ENCODE measurements at places on chromosomes 5 and 9.
A peak's percentile ranks its signal among the peaks of the same experiment; 100 is the strongest.

DNA sequence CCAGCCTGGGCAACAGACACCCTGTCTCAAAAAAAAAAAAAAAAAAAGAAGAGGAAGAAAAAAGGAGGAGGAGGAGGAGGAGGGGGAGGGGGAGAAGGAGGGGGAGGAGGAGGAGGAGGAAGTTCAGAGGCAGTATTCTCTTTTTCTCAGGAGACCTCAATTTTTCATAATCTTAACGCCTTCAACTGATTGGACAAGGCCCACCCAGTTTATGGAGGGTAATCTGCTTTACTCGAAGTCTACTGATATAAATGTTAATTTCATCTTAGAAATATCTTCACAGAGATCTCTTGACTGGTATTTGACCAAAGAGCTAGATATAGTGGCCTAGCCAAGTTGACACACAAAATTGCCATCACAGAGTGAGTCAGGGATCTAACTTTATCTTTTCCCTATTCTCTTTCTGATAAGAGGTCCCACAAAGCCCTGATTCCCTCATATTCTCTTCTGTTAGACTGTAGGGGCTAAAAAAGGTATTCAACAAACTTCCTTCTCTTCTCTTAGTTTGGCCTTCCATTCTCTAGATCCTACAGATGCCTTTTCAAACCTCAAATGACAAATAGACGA lies 115.5 kb upstream of the ABCA1 start:
- no peak for DNase-seq

DNA sequence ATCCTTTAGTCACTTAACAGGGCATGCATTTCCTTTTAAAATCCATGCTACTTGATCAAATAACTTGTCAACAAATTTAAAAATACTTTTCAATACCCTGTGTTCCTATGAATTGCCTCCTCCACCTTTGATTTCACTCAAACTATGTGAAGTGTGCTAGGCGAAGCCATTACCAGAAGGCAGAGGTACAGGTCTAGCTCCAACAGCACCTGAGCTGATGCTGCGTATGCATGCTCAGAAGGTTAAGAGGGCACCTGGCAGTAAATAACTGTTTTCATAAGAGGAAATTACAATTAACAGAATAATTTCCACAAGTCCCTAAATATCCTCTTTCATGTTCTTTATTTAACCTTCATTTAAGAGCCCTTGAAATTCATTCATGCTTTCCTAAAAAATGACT lies 251.8 kb downstream of the EFNA5 start:
- DNase-seq = no peak

DNA sequence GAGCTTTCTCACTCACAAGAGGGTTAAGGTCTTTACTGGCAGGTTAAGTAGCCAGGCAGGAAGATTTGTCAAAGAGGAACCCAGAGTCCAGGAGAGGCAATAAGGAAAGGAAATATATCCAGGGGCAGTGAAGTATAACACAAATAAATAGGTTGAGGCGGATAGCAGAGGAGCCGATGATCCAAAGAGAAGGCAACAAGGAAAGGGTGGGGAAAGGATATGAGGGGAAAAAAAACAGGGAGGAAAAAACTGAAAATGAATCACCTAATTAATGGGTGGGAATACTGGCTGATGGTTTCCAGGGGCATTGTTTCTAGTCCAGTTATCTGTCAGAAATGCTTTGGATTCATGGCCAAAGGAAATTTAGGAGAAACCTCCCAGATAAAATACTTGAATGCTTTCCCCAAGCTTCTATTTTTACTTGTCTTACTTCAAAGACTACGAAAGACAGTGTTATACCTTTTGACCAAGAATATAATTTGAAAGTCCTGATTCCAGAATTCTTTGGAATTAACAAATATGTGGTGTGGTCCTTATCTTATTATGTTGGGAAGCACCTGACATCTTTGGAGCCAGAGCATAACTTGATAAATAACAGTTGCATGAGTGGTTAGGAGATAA lies 146.5 kb downstream of the AOPEP start:
- no peak for DNase-seq

- DNase-seq = no peak
Measured at GRCh38 chr9:128049843-128050242, 17.3 kb downstream of the NAIF1 start.

GRCh38 chr5:74618106-74618505 lies 22.4 kb downstream of the ENC1 start:
- DNase-seq = no peak

DNA sequence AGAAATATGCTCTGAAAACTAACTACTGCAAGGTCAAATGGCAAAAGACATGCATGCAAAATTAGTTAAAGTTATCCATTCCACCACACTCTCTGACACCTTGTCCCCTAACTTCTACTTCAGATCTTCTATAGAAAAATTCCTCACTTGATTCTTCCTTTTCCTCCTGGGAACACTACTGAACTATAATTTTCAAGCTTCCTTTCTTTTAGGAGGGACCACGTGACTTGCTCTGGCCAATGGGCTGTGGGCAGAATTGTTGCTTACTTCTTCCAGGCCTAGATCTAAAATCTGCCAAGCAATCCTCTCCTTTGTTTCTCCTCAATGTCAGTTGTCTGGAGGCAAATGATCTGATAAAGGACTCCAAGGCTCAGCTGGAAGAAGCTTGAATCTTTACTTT lies 441.0 kb downstream of the CDK5RAP2 start:
- DNase-seq = no peak

DNA sequence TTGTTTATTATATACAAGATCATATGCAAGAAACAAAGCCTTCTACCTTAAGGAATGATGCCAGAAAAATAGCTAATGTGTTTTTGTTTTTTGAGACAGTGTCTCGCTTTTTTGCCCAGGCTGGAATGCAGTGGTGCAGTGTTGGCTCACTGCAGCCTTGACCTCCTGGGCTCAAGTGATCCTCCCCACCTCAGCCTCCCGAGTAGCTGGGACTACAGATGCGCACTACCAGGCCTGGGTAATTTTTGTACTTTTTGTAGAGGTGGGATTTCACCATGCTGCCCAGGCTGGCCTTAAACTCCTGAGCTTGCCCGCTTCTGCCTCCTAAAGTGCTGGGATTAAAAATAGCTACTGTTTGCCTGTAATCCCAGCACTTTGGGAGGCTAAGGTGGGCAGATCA lies 15.1 kb downstream of the ERCC6L2 start:
- DNase-seq = no peak

DNA sequence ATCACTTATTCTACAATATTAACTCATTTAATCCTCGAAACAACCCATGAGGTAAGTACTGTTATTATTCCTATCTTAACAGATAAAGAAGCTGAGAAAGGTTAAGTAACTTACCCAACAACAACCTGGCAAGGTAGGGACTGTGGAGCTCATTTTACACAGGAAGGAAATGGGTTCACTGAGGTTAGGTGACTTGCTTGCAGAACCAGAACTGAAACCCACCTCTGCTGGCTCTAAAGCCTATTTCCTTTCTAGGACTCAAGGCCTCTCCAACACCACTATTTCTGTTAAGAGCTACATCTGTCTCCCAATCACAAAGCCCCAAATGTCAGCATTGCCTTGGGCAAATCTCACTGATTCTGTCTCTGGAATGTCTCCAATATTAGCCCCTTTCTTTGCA lies 38.9 kb upstream of the IFNK start:
- no peak for DNase-seq

- DNase-seq = no peak
Measured at GRCh38 chr5:174759091-174759490, 34.7 kb downstream of the MSX2 start.

- DNase-seq = no peak
Measured at GRCh38 chr9:89011683-89012082, 20.4 kb downstream of the S1PR3 start.

DNA sequence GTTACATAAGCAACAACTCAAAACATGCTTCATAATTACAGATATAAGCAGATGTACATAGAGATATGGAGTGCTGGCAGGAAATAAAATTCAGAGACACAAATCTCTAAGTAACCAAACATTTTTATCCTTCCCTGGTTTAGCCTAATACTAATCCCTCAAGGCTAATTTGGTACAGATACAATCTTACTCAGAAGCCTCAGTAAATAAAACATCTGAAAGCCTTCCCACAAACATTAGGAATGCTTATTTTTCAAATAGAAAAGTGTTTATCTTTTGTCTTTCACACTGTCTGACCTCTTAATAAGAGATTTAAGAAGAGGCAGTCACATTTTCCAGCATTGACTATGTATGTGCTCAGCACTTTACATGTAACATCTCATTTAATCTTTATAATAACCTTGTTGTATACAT lies 399.4 kb downstream of the ARRDC3 start:
- DNase-seq = no peak

DNA sequence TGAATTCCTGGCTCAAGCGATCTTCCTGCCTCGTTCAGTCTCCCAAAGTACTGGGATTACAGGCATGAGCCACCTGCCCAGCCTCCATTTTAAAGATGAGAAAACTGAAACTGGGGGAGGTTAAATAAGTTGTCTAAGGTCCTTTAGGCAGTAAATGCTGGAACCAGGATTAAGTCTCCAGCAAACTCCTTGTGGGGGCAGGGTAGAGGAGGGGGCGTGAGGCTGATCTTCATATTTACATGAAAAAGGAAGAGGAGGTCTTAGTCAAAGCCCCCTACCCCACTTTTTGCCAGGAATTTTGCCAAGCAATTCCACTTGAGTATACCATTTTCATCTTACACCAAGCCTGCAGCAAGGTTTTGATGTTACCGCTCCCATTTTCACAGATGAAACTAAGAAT lies 76.6 kb upstream of the NR4A3 start:
- no peak for DNase-seq

DNA sequence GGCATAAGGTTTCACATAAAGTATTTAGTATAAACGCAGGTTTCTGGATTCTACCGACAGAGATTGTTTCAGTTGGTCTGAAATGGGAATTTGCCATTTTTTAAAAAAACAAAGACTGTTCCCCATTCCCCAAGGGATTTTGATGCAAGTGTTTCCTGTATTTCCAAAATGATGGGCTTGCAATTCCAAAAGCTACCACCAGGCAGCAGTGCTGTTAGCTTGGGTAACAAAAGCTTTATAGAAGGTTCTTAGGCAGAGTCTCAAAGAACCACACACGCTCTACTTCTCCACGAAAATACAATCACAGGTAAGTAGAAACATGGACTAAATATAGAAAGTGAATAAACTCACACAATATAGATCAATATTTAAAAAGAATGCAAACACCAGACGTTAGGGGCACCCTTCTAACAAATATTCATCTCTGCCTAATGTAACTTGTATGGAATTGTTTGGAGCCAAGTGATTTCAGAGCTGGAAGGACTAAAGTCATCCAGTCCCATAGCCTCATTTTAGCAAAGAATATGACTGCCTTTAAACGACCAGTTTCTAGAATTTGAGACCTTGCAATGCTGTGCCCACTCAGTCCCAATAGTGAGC lies 154.3 kb downstream of the SPOCK1 start:
- DNase-seq = peak; percentile 72

DNA sequence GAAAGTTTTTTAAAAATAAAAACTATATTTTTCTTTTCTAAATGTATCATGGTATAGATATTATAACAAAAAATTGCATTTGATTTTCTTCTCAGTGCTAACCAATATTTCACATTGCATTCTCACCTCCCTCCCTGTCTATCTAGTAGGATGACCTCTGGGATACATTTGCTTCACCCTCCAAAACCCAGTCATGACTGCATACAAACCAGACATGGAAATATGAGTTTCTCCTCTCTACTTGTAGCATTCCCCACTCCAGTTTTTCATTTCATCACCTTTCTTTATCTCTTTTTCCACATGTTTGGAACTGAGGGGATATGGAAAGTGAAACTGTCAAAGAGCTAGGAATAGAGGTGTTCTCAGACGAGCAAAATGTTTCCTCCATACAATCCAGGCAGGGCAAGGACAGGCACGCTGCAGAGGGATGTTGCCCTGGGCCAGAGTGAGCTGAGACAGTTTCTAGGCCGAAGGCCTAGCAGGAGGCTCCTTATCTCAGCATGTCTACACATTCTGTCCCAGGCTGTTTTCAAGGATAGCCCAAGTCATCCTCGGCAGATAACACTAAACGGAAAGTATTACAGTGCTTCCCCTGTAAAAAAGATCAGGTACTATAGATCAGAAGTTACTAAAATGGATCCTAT lies 46.7 kb downstream of the MEF2C start:
- peak; percentile 4 for DNase-seq

DNA sequence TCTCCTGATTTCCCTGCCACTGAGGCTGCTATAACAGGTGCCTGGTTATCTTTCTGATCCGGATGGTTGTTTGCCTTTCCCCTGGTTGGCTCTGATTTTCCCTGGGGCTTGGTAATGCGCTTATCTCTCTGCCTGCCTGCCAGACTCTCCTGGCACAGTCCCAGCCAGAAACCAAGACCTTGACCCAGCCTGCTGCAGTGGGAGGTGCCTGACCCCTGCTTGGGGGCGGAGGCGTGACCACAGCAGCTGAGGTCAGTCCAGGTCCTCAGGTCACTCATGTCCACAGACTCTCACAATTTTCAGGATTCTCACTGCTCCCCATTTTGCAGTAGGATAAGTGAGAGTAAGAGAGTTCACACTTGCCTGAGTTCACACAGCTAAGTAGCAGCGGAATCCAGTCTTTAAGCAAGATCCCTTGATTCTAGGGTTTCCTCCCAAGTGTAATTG lies 24.4 kb upstream of the SYNPO start:
- DNase-seq = no peak

DNA sequence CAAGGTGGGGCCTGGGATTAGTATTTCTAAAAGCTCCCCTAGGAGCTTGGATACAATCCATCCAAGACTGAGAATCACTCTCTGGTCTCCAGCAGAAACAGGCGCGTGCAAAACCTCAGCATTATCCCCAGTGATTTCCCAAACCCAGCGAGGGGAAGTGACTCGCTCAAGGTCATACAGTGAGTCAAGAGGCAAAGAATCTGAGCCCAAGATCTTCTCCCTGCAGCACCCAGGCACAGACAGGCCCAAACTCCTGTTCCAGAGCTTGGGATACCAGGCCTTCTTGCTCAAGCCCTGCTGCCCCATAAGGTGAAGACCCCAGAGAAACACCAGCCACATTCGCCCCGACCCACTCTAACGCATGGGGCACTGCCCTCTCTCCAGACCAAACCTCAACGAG lies 33.2 kb downstream of the SHB start:
- peak; percentile 71 for DNase-seq

DNA sequence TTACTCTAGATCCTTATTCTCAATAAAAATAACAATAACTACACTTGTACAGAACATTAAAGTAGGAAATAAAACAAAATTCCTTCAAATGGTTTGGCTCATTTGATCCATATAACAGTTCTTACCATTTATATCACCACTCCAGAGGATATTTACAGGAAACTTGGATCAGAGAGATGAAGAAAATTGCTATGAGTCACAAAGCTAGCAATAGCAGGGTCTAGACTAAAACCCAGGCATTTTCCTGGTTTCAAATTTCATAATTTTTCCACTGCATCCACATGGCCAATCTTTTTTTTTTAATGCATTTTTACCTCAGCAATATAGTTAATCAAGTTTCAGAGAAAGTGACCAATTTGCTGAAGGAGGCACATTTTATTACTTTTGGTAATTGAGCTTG lies 299.2 kb downstream of the ELAVL2 start:
- no peak for DNase-seq

DNA sequence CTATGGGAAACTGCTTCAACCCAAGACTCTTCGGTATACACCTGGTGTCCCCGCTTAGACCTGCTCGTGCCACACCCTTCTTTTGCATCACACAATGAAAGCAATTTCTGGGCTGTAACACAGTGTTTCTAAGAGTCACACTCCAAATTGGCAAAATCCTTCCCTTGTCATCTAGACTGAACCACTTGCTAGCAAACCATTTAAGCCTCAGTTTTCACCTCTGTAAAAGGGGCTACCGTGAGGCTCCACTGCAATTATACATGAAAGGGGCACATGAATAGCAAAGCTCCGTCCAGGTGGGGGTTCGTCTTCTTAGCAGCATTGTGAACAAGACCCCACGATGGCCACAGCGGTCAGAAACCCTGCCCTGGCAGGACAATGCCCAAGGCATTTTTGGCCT lies 166.8 kb downstream of the PAX5 start:
- no peak for DNase-seq

All from ACHN (cell line).